Large intestine (tissue), 12 donors: ENCODE measurements at places on chromosomes 7 and 10. TPM values are rescaled to one million over a fixed set of nuclear protein-coding genes. Genes with fewer than 3 reads are reported as not detected.

GRCh38 chr7:116518961-116519360 lies 5.9 kb upstream of the CAV1 start:
- H3K27ac ChIP-seq = no peak overlapping the region
- peaks cover 5% of the 10 kb centered on the region for H3K27me3 ChIP-seq
- DNase-seq = no peak
- no peak overlapping the region for H3K4me3 ChIP-seq
- H3K4me1 ChIP-seq = no peaks in the 10 kb centered on the region
- no peaks in the 10 kb centered on the region for H3K36me3 ChIP-seq

- H3K4me3 ChIP-seq = no peak overlapping the region
- no peaks in the 10 kb centered on the region for H3K36me3 ChIP-seq
- no peaks in the 10 kb centered on the region for H3K4me1 ChIP-seq
- no peak overlapping the region for H3K27ac ChIP-seq
Measured at GRCh38 chr7:93198472-93198871, 27.8 kb downstream of the HEPACAM2 start.

The GJC3 gene
- polyA plus RNA-seq = 0.54 TPM

The PPIF gene
- 67.5 TPM for polyA plus RNA-seq

DNA sequence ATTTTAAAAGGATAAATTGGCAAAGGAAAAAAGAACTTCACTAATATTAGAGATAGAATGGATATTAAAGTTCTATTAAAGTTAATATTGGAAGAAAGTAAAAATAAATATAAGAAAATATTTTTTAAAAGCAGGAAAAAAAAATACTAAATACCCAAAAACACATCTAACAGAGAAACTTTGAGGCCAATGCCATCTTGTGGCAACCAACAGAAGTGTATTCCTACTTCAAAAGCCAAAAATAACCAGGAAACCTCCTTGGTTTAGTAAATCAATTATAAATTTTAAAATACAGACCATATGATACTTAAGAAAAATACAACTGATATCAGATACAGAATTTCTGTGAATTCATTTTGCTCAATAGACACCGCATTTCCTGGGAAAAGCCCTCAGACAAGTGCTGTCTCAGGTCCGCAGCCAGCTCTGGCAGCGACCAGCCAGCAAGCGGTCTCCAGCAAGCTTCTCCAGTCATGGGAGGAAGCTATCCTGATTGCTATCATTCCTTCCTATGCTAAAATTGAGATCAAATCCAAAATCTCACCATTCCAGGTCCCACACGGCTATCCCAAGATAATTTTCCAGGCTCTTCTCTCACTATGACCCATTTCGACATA lies 65.3 kb downstream of the LMBR1 start:
- no peaks in the 10 kb centered on the region for H3K27me3 ChIP-seq
- H3K4me1 ChIP-seq = no peaks in the 10 kb centered on the region
- no peak overlapping the region for H3K27ac ChIP-seq
- H3K4me3 ChIP-seq = no peak overlapping the region
- no peak for DNase-seq
- peaks cover 7% of the 10 kb centered on the region for H3K36me3 ChIP-seq

The MRC1 gene
- polyA plus RNA-seq = 12.2 TPM

DNA sequence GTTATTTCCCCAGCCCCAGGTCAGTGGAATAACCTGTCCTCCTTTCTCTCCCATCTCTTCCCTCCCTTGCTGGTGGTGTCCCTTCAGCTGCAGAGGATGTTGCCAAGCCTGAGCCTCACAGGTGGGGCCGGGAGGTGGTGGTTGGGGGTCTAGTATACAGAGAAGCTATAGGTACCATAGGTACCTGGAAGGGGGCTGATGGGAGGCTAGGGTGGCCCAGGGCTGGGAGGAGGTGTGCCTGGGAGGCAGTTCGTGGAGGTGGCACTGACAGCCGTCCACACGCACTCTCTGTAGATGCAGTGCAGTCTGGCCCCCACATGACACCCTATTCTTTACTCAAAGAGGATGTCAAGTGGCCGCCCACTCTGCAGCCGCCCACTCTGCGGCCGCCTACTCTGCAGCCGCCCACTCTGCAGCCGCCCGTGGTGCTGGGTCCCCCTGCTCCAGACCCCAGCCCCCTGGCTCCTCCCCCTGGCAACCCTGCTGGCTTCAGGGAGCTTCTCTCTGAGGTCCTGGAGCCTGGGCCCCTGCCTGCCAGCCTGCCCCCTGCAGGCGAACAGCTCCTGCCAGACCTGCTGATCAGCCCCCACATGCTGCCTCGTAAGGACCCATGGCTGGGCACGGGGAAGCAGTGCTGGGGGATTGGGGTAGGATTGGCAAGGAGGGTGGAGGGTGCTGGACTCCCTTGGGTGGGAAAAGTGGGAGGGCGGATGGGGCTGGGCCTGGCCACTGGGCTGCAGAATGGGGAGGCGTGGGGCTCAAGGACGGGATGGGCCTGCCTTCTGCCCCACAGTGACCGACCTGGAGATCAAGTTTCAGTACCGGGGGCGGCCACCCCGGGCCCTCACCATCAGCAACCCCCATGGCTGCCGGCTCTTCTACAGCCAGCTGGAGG lies 9.5 kb downstream of the IRF5 start:
- H3K27me3 ChIP-seq = no peaks in the 10 kb centered on the region
- no peak for DNase-seq
- peaks cover 9% of the 10 kb centered on the region for H3K36me3 ChIP-seq

The RELN gene
- polyA plus RNA-seq = 5.0 TPM

GRCh38 chr7:123681561-123681960 lies 25.9 kb downstream of the LMOD2 start:
- DNase-seq = no peak
- no peaks in the 10 kb centered on the region for H3K27me3 ChIP-seq
- H3K36me3 ChIP-seq = peaks cover 20% of the 10 kb centered on the region
- H3K4me1 ChIP-seq = no peaks in the 10 kb centered on the region
